ENCODE measurements at places on chromosomes 2 and 18.
A peak's percentile ranks its signal among the peaks of the same experiment; 100 is the strongest.

DNA sequence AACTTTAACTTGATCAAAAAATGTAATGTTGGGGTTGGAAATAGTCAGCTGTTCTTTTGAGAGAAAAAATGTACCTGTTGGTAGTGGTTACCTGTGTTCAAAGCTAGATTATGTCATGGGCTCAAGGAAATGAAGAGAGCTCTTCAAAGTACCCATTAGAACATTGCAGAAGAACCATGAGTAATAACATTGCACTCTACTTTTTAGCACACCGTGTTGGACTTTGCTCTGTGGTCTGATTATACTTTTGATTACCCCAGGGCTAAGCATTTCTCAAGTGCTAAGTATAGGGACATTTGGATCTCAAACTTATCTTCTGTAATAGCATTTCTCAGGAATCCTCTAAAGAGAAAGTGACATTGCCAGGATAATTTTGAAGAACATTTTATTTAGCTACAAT is 1122.8 kb upstream of the CELF4 start:
- no peak for DNase-seq

- DNase-seq = no peak
Measured at GRCh38 chr2:159561786-159562185, 54.6 kb downstream of the BAZ2B start.

DNA sequence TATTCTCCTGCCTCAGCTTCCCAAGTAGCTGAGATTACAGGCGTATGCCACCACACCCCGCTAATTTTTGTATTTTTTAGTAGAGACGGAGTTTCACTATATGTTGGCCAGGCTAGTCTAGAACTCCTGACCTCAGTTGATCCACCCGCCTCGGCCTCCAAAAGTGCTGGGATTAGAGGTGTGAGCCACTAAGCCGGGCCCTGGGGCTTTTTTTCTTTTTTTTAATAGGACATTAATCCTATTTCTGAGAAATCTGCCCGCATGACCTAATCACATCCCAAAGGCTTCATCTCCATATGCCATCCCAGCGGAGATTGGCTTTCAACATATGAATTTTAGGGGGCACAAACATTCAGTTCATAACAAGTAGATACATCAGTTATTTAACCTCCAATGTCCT is 128.6 kb downstream of the CNTNAP5 start:
- DNase-seq = no peak

GRCh38 chr2:30747206-30747605 is 60.0 kb downstream of the CAPN13 start:
- DNase-seq = no peak

GRCh38 chr2:27638709-27639108 is 9.9 kb downstream of the GPN1 start:
- peak; percentile 67 for DNase-seq

DNA sequence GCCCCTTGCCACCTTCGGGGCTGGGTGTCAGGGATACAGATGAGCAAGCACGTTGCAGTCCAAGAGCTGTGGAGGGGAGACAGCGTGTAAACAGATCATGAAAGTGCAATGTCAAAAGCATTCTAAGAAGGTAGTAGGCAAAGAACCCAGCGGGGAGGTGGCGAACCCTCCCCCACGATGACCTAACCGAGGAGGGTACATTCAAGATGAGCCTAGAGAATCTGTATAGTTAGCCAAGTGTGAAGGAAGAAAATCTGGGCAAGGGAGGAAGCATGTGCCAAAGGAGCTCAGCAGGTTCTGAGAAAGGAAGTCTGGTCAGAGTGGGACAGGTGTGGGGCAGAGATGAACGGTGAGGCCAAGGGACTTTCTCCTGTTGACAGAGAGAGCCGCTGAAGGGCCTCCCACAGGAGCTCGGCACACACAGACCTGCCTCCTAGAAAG is 106.9 kb downstream of the SP3 start:
- no peak for DNase-seq

- no peak for DNase-seq
Measured at GRCh38 chr18:43314941-43315340, 37.7 kb upstream of the SYT4 start.

GRCh38 chr2:241289597-241289996 is 25.9 kb downstream of the HDLBP start:
- no peak for DNase-seq

- DNase-seq = no peak
Measured at GRCh38 chr2:43165378-43166069, 60.9 kb downstream of the ZFP36L2 start.

DNA sequence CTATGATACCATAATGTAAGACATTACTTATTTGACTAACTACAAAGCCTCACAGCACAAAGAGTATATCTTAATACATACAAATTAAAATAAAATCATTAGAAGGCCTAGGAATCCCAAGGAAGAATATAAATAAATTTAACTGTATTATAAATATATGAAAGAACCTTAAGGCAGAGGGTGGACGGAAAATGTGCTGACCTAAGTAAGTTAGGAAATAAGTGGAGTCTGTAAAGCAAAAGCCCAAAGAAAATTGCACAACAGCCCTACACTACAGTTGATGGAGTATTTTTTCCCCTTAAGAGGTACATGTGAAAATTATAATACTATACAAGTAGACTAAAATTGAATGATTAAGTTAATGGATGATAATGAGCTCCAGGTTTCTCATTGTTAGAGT is 710.1 kb downstream of the NR4A2 start:
- DNase-seq = no peak

- DNase-seq = peak; percentile 71
Measured at GRCh38 chr2:138395565-138396306, 105.8 kb upstream of the SPOPL start.

DNA sequence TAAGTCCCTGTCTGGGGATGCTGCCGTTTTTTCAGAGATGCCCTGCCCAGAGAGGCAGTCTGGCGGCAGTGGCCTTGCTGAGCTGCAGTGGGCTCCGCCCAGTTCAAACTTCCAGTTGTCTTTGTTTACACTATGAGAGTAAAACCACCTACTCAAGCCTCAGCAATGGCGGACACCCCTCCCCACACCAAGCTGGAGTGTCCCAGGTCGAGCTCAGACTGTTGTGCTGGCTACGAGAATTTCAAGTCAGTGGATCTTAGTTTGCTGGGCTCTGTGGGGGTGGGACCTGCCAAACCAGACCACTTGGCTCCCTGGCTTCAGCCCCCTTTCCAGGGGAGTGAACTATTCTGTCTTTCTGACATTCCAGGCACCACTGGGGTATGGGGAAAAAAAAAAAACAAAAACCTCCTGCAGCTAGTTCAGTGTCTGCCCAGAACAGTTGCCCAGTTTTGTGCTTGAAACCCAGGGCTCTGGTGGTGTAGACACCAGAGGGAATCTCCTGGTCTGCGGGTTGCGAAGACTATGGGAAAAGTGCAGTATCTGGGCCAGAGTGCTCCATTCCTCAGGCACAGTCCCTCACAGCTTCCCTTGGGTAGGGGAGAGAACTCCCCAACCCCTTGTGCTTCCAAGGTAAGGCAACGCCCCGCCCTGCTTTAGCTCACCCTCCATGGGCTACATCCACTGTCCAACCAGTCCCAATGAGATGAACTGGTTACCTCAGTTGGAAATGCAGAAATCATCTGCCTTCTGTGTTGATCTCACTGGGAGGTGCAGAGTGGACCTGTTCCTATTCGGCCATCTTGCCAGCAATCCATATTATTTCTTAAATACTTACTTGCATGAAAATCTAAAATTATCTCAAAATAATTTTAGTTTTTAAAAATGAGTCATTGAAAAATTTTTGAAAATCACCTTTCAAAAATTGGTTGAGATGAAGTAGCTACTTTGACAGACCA is 338.0 kb downstream of the OSR1 start:
- DNase-seq = no peak

DNA sequence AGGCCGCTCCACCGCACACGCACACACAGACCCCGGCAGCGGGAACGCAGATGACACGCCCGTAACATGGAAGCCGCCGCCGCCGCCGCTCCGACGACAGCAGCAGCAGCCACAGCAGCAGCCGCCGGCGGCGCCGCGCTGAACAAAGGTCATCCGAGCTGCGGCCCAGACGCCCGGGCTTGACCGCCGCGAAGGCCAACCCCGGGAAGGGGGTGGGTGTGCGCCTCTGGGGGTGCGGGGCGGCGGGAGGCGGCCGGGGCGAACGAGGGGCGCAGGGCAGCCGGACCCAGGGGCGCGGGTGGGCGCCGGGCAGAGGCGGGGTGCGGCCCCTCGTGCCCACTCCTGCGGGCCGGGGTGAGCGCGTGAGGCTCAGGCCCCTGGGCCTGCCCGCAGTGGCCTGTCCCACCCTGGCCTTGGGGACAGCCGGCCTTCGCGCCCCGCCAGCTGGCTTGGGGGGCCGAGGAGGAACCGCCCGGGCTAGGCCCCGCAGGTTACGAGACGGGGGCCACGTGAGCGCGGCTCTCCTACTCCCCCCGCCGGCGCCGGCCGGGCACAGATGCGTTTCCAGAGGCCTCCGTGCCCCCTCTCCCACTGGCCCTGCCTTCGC is 1.0 kb upstream of the ZNF532 start:
- DNase-seq = peak; percentile 52

DNA sequence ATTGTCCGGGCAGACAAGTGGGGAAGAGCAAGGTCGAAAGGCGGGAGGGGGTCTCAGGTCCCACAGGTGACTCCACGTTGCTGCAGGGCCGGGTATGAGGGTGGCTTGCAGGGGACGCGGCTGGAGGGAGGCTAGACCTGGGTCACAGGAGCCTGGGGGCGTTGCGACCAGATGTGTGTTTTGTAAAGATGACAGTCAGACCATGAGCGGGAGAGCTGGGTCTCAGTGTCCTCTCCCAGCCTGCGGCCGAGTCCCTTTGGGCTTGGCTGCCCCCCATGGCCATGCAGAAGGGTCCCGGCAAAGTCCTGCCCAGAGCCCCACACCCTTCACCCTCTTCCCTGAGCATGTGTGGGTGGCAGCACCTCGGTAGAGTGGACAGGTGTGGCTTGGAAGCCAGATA is 239.2 kb downstream of the ATAD2B start:
- DNase-seq = no peak

- peak; percentile 13 for DNase-seq
Measured at GRCh38 chr18:35581898-35582641, 530 bp downstream of the GALNT1 start.

DNA sequence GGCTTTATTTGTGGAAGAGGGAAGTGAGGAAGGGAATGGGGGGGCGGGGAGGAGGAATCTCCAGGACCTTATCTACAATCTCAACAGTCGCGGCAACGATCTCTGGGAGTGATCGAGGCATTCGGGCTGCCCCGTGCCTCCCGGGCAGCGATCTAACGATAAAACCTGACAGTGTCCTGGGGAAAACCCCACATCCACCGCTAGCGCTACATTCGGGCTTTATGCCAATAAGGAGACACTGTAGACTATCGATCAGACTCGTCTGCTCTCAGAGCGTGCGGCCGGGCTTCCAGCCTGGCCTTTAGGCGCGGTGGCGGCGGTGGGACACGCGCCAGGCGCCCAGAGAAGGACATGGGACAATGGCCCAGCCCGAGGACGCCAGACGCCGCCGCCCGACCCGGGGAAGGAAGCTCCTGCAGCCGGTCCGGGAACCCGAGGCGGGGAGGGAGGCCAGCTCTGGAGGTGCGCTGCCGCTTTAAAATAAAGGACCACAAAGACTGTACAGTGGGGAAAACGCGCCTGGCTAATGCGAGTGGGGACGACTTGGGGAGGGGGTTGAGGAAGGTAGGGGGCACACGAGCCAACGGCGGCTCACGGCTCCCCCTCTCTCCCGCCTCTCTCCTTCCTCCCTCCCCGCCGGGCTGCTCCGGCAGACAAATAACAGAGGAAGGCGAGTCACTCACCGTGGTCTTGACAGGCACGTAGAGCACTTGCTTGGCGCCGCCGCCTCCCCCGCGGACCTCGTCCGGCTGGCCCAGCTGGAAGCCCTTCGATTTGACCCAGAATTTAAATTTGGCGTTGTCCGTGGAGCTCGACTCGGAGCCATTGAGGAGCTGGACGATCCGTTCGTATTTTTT is 2.2 kb downstream of the NOL4 start:
- DNase-seq = no peak

GRCh38 chr18:54119524-54120019 is 104.9 kb downstream of the MBD2 start:
- peak; percentile 59 for DNase-seq

GRCh38 chr2:200456567-200456966 is 53.3 kb downstream of the KCTD18 start:
- no peak for DNase-seq

GRCh38 chr18:44625386-44625785 is 55.3 kb upstream of the SETBP1 start:
- DNase-seq = no peak

- no peak for DNase-seq
Measured at GRCh38 chr2:178268435-178268834, 74.1 kb downstream of the OSBPL6 start.

GRCh38 chr2:196200557-196200956 is 29.2 kb upstream of the STK17B start:
- DNase-seq = no peak

- DNase-seq = no peak
Measured at GRCh38 chr2:121189661-121190381, 95.2 kb downstream of the TFCP2L1 start.

DNA sequence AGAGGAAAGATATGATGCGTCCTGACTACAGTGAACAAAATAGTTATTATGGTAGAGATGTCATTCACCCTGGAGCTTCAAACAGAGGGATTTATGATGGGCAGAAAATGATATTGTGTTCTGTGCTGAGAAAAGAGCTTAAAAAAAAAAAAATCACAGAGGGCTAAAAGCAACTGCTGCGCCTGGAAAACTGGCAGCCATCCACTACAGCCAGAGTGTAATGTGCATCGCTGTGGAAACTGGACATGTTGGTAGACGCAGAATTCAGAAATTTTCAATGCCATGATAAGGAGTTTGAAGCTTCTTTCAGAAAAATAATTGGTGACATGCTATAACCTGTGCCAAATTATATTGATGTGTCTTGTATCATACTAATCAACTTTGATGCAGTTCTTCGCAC is 122.9 kb upstream of the SOX11 start:
- no peak for DNase-seq

GRCh38 chr2:209614690-209615369 is 156.8 kb upstream of the UNC80 start:
- no peak for DNase-seq

DNA sequence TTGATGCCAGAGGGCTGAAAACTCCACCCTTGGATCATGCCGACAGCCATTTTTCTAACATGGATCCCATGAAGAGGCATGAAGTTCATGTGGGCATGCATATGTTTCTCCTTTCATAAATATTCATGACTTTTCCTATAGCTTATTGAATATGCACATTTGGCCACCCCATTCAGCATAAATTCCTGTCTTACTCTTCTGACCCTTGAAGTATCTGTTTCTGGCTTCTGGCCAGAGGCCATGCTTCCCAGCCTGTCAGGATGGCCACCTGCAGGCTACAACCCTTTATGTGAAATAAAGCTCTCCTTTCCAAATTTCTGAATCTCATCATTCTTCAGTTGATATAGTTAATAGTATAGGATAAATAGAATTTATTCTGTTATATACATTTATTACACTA is 19.6 kb upstream of the MSTN start:
- DNase-seq = no peak

DNA sequence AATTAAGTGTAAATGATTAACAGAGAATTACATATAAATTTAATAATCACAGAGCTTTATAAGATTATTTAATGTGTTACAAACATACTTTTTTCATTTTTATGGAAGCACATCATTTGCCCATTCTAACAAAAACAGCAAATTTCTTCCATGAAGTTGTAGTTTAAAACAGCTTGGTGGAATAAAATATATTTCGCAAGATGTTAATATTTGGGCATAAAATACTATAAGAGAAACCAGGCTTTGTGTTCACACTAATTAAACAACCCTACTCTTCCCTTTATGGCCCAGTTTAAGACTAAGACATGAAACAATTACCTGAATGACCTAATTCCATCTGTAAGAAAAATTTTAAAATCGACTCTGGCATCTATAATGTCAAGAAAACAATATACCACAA is 69.4 kb downstream of the LNPK start:
- DNase-seq = no peak

Measured in EL (cell line).